Effector CD8-positive, alpha-beta T cell (primary cell): ENCODE measurements at places on chromosomes 3 and 15.

GRCh38 chr15:66285533-66286280, 7.7 kb upstream of the DIS3L start:
- no peak for DNase-seq

DNA sequence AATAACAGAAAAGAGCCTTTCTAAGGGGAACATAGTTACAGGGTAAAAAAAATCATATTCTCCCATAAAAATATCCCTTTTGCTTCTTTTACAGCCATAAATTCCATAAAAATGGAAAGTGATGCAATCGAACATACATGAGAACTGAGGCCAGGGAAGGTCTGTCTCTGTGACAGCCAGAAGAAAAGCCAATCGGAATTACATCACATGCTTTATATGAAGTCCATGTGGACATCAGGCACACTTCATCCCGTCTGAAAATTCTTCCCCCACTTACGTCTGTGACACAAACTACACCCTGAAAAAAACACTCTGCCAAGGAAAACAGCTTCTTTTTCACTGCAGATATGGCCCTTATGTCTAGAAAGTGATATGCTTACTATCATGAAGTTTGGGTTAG, 323.5 kb downstream of the ERC2 start:
- no peak for DNase-seq

- no peak for DNase-seq
Measured at GRCh38 chr3:124201786-124202185, 209.9 kb upstream of the ROPN1 start.

DNA sequence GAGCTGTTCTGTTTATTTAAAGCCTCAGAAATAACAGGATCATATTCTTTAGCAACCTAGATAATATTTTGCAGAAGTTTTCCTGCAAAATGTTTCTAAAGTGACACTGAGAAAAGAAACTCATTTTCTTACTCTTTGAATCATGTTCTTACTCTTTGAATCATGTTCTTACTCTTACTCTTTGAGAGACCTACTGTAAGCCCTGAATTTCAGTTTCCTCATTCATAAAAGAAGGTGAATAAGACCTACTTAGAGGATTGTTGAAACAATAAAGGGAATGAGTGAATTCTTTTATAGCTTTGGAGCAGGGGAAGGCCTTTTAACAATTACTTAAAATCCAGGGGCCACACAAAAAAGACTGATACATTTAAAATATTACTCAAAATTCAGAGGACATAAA, 221.7 kb upstream of the CMC1 start:
- no peak for DNase-seq

- DNase-seq: no peak
Measured at GRCh38 chr3:188452158-188452772, 298.3 kb downstream of the LPP start.

GRCh38 chr3:128311441-128311844, 155.2 kb downstream of the DNAJB8 start:
- DNase-seq: no peak

GRCh38 chr3:10465161-10465560, 40.2 kb downstream of the ATP2B2 start:
- no peak for DNase-seq

- DNase-seq: no peak
Measured at GRCh38 chr3:111627092-111627491, 31.9 kb upstream of the ZBED2 start.

GRCh38 chr15:58553365-58553918, 121.7 kb downstream of the LIPC start:
- no peak for DNase-seq

DNA sequence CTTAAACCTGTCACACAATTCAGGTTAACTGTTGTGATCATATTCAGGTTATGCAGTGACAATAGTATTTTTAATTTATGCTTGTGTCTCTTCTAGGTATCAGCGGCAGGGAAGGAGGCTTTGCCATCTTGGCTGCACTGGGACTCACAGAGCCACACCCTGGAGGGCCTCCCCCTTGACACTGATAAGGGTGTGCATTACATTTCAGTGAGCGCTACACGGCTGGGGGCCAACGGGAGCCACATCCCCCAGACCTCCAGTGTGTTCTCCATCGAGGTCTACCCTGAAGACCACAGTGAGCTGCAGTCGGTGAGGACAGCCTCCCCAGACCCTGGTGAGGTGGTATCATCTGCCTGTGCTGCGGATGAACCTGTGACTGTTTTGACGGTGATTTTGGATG, 23.6 kb upstream of the BSN start:
- no peak for DNase-seq

GRCh38 chr3:41404582-41404981, 205.3 kb downstream of the CTNNB1 start:
- no peak for DNase-seq

DNA sequence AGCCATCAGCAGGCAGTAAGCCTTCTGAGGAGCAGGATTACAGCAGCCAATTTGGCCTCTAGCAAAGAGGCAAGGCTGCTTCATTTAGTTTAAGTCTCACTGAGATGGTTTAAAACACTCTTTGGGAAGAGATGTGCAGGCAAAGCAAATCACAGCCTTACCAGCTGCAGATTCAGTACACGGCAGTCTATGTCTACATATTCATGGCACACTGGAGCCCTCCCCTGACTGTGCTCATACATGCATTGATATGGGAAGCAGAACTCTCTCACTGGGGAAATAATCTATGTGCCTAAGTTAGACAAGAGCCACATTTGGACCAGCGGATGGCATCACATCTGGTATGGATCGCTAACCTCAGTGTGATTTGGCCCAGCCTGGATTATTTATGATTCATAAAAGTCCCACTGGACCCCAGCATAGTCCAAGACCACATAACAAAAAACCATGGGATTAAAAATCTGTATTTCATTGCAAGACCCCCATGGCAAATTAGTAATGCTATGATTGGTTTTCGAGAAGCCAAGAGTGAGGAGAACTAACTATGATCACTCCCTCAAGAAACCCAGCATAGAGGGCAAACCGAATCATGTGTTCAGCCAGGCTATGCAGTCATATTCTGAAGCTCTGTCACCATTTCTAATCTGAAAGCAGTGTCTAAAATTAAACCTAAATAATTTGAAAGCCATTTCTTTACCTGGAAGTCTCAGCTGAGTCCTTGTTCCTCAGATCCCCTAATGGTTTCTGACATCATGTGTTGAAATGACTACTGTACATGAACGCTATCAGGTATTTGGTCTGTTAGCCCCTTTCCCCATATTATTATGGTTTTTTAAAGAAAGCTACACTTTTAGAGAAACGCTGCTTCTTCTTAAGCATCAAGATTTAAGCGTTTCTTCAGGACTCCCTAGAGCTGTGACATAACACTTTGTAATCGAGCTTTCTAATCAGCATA, 1.2 kb downstream of the PRICKLE2 start:
- no peak for DNase-seq

- no peak for DNase-seq
Measured at GRCh38 chr3:12997387-12997786, 75.8 kb downstream of the IQSEC1 start.

DNA sequence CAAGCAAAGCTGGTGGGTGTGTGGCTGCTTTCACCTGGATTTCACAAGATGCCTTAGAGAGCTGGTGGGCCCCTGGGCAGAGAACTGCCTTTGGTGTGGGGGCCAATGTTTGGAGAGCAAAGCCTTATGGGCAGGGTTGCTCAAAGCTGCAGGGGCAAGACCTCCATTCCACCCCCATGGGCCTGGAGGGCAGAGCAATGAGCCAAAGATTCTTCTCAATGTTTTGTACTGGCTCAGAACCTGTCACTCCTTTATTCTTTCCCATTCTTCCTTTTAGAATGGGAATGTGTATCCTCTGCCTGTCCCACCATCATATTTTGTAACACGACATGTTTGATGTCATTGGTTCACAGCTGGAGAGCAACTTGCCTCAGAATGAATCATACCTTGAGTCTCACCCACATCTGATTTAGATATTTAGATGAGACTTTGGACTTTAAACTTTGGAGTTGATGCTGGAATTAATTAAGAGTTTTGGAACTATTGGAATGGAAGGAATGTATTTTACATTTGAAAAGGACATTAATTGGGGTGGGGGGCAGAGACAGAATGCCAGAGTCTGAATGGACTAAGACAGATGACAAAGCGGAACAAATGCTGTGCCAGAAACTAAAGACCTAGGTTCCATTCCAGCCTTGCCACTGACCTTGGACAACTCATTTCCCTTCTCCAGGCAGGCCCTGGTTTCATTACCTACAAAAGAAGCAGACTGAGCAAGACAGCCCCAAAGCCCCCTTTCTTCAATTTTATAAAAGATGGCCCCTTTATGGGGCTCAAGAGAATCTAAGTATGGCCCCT, 72.9 kb downstream of the DAPK2 start:
- DNase-seq: no peak

DNA sequence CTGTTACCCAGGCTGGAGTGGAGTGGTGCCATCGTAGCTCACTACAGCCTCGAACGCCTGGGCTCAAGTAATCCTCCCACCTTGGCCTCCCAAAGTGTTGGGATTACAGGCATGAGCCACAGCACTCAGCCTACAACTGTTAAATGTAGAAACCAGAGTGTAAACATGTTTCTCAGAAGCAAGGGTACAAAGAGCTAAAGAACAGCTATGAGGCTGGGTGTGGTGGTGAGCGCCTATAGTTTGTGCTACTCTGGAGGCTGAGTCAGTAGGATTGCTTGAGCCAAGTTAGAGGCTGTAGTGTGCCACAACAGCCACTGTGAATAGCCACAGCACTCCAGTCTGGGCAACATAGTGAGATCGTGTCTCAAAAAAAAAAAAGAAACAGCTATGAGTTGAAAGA, 4.8 kb upstream of the MINDY2 start:
- no peak for DNase-seq

DNA sequence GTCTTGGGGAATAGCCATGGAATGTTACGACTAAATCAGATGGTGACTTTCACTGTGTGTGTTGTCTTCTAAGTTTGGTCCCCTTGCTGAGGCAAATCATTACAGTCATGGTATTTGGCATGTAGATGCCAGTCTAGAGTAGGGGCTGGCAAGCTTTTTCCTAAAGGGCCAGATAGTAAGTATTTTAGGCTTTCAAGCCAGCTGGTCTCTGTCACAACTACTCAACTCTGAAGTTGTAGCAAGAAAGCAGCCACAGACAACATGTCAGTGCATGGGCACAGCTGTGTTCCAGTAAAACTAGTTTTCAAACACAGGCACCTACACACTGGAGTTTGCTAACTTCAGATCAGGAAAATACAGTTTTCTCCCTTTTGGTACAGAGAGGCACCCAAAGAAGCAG, 39.3 kb downstream of the CCR3 start:
- no peak for DNase-seq

- no peak for DNase-seq
Measured at GRCh38 chr3:37680401-37680800, 181.3 kb upstream of the CTDSPL start.

GRCh38 chr3:80696280-80696679, 928.5 kb upstream of the ROBO1 start:
- no peak for DNase-seq

GRCh38 chr3:134775831-134776230, 19.2 kb upstream of the EPHB1 start:
- no peak for DNase-seq

DNA sequence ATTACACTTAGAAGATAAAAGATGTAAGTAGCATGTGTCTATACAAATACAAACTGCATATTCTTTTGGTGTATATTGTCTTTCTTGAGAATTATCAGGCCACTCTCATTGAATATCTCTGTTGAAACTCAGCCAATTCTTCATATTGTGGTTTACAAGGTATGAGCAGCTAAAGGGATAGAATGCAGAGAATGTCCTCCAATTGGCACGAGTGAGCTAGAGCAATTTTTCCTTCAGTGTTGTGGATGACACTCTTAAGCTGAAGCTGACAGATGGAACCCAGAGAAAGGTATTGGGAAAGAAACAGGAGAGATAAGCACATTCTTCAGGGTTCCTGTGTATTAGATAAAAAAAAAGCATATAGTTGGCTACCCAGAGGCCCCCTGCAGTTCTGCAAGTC, 453.1 kb downstream of the EPHA3 start:
- no peak for DNase-seq

DNA sequence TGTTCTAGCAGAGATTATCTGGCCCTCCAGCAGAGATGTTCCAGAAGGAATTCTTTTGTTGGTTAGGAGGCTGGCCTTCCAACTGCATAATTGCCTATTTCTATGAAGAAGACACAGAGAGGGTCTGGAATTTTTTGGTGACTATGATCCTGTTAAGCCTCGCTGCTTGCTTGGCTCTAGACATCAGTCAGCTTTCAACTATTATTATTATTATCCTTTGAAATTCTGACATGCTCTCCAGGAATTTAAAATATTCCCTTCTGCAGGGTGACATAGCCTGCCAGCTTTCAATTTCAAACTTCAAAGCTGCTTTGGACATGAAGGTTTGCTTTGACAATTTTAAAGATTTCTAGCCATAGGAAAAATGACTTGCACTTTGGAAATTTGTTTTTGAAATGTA, 26.3 kb upstream of the ZNF148 start:
- no peak for DNase-seq

GRCh38 chr15:30882849-30883433, 20.8 kb upstream of the FAN1 start:
- DNase-seq: no peak

DNA sequence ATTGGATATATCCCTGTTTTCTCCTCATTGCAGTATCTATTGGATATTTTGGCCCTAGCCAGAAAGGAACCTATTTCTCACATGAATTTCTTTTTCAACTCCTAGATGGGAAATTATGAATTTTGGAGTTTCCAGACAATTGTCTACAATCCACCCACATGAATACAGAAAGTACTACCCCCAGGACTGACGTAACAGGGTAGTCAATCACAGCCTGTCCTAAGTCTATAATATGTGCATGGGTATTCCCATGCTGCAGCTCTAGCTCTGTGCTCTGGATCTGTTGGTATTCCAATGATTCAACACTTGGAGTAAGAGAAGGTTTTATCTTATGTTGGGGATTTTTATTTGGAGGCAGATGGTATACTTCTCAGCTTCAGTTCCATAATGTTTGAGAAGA, 393.1 kb upstream of the ARRDC4 start:
- DNase-seq: no peak

DNA sequence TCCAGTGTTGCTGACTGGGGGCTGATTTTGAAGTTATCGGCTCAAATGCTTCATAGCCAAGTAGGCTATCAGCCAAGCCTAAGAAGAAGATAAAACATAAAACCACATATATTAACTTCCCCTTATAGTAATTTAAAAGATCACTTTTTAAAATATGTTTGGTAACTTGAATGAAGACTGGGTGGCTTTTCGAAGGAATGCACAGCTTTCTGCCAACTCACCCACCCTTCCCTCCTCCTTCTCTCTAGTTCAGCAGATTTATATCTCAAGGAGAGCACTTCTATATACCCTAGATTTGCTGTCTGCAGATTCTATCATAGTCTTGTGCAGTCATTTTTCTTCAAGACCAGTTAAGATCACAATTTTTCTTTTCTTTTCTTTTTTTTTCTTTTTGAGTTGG, 189.4 kb upstream of the CHRM5 start:
- no peak for DNase-seq

GRCh38 chr15:69468241-69469121, 15.9 kb downstream of the RPLP1 start:
- peak; percentile 59 for DNase-seq
